ENCODE measurements at places on chromosomes 3 and 15. TPM values are rescaled to one million over a fixed set of nuclear protein-coding genes. Genes with fewer than 3 reads are reported as not detected.
A peak's percentile ranks its signal among the peaks of the same experiment; 100 is the strongest.

Gene VGLL3
- 11.4 TPM for polyA plus RNA-seq

DNA sequence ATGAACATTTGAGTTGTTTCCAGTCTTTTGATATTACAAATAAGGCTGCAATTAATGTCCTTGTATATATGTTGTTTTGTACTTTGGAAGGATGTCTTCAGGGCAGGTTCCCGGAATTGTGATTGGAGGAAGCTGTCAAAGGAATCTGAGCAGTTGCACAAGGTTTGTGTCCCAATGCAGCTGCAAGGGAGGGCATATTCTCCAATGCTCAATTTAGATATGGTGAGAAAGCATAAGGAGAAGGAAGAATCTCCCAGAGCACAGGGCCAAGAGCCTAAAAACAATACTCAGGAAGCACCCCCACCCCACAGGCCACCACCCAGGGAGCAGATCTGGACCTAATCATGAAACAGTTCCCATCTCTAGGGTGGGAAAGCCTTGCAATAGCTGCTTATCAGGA, 228.0 kb upstream of the LRRFIP2 start:
- DNase-seq = no peak
- no peaks in the 10 kb centered on the region for H3K4me1 ChIP-seq
- peaks cover 2% of the 10 kb centered on the region for H3K36me3 ChIP-seq
- no peak overlapping the region for H3K27ac ChIP-seq
- no peaks in the 10 kb centered on the region for H3K27me3 ChIP-seq
- no peak overlapping the region for H3K4me3 ChIP-seq

Gene GP5
- polyA plus RNA-seq = 0.18 TPM

DNA sequence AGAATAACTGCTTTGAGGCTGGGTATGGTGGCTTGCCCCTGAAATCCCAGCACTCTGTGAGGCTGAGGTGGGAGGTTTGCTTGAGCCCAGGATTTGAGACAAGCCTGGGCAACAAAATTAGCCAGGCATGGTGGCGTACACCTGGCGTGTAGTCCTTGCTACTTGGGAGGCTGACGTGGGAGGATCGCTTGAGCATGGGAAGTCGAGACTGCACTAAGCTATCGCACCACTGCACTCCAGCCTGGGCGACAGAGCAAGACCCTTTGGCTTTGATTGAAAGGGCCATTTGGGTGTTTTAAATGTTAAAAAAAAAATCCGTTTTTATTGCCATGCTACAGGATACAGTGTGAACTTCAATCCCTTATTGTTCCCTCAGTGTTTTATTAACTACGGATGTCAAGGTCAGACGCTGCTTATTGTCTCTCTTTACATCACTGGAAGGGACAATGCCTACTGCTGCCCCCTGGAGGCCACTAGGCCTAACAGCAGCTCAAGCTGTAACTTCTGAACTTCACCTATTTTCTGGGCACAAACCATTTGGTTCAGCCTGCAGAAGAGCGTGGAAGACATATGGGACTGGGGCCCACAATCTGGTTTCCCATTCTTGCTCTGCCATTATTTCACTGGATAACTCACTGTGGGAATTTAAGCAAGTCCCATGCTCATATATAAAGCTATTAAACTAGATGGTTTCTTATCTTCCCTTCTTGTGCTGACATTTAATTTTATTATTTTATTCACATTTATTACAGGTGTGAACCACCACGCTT, 15.3 kb upstream of the IREB2 start:
- no peaks in the 10 kb centered on the region for H3K27me3 ChIP-seq
- no peaks in the 10 kb centered on the region for H3K36me3 ChIP-seq
- DNase-seq = peak; percentile 86
- H3K4me1 ChIP-seq = no peaks in the 10 kb centered on the region

Gene MYD88
- 51.6 TPM for polyA plus RNA-seq

Gene P3H2
- polyA plus RNA-seq = 0.27 TPM

DNA sequence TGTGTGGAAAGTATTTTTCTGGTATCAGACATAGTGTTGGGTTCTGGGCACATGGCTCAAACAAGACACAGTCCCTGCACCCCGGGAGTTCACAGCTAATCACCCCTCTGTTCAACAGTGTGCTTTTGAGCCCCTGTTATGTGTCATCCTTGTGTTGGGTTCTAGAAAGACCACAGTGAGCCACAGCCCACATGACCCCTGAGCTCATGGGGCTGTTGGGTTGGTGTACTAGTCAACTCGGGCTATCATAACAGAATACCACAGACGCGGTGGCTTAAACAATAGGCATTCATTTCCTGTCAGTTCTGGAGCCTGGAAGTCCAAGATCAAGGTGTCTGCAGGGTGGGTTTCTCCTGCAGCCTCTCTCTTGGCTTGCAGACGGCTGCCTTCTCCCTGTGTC, 100.0 kb downstream of the DNAJB8 start:
- no peaks in the 10 kb centered on the region for H3K27me3 ChIP-seq
- H3K4me3 ChIP-seq = no peak overlapping the region

DNA sequence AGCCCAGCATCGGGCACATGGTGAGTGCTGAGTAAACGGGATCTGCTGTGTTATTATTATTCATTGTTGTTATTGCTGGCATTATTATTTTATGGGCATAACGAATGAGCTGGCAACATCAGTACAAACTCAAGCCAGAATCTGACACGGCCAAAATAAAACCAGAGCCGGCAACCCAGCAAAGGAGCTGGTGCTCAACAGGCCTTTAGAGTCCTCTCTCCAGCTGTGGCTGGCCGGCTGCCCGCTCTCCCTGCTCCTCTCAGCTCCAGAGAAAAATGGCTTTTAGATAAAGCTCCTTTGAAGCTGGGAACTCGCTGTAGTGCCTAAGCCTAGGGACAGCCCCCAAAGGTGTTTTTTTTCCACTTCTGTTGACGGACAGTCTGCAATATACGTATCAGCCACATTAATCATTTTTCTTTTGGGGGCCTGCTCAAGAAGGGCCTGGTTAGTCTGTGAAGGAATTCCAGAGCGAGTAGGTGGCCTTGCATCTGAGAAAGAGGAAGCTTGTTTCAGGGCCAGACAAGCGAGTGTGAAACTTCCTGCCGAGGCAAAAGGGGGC, 193.9 kb upstream of the UBE2E1 start:
- no peaks in the 10 kb centered on the region for H3K27me3 ChIP-seq
- H3K36me3 ChIP-seq = no peaks in the 10 kb centered on the region
- H3K4me1 ChIP-seq = peaks cover 7% of the 10 kb centered on the region
- peak; percentile 17 for DNase-seq

Gene PCSK6
- polyA plus RNA-seq = 6.2 TPM

DNA sequence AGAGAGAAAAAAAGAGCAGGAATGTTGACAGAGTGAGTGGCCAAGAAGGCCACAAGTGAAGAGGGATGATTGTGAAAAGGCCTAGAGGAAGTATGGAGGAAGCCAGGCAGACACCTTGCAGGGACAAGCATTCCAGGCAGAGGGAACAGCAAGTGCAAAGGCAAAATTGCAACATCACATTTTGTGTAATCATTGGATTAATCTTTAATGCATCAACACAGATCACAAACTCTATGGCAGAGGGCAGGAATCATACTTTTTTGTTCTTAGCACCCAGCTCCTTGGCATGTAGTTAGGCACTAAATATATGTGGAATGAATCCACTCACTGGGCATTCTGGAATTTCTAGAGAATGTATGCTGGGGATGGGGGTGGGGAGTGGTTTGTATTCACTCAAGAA, 312.1 kb upstream of the PROK2 start:
- no peak for DNase-seq
- no peak overlapping the region for H3K4me3 ChIP-seq
- no peak overlapping the region for H3K27ac ChIP-seq
- H3K27me3 ChIP-seq = peaks cover 41% of the 10 kb centered on the region
- H3K4me1 ChIP-seq = peaks cover 18% of the 10 kb centered on the region

DNA sequence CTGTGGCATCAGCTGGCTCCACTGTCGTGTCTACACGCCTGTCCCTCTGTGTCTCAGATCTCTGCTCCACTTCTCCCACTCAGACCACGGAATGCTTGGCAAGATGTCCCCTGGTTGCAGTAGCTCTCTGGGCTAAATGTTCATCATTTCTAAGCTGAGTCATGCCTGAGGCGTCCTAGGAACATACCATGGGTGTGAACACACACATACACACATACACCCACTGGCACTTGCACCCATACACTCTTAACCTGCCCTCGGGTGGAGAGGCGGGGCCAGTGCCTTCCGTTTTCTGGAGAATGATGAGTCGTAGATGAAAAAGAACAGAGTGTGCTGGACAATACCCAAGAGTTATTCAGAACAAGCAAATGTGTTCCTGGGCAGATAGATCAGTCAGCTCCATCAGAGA, 72.4 kb downstream of the SENP2 start:
- H3K27ac ChIP-seq = no peak overlapping the region

DNA sequence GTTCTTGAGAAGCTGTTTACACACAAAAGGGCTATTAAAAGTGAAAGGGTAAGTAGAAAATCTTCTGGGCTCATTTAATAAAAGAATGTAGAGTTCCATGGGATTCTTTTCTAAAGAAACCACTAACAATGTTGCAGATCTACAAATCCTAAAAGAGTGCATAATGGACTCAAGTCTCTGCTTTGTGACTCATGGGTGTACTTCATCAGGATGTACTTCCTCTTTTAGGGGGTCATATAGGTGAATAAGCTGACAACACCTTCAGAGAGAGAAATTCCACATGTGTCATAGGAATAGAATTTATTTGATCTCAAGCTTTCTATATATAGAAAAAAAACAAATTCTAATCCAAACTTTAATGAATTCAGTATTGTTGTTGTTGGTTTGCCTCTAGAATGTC, 355.5 kb downstream of the TIGIT start:
- H3K4me1 ChIP-seq = no peaks in the 10 kb centered on the region
- no peak overlapping the region for H3K4me3 ChIP-seq
- H3K27me3 ChIP-seq = no peaks in the 10 kb centered on the region
- no peaks in the 10 kb centered on the region for H3K36me3 ChIP-seq

Gene MAPKAPK3
- polyA plus RNA-seq = 28.2 TPM

- H3K27ac ChIP-seq = no peak overlapping the region
- H3K4me1 ChIP-seq = no peaks in the 10 kb centered on the region
- H3K4me3 ChIP-seq = no peak overlapping the region
- peaks cover 14% of the 10 kb centered on the region for H3K36me3 ChIP-seq
Measured at GRCh38 chr3:20141851-20142250, 44.2 kb downstream of the SGO1 start.

DNA sequence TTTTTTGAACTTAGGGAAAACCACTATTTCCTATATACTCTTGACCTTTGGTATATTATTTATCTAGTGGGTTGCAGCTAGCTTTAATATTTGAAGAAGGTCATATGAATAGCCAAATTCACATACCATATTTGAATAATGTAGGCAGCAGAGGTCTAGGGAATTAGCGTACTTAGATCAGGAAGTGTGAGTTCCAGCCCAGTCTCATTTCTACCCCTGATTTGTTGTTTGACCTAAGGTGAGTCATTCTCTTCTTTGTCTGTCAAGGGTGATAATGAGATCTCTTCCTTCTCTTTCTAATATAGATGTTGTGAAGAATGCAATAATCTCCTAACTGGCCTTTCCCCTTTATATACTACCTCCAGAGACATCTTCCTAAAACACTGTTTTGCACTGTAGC, 36.6 kb upstream of the ZPLD1 start:
- H3K27ac ChIP-seq = no peak overlapping the region
- no peaks in the 10 kb centered on the region for H3K4me1 ChIP-seq
- H3K4me3 ChIP-seq = no peak overlapping the region
- DNase-seq = no peak

- no peaks in the 10 kb centered on the region for H3K36me3 ChIP-seq
- H3K4me1 ChIP-seq = no peaks in the 10 kb centered on the region
- no peaks in the 10 kb centered on the region for H3K27me3 ChIP-seq
- no peak overlapping the region for H3K4me3 ChIP-seq
- H3K27ac ChIP-seq = no peak overlapping the region
Measured at GRCh38 chr3:168424059-168424734, 328.5 kb upstream of the GOLIM4 start.

Gene EFHB
- polyA plus RNA-seq = not detected

Gene GMNC
- not detected for polyA plus RNA-seq

DNA sequence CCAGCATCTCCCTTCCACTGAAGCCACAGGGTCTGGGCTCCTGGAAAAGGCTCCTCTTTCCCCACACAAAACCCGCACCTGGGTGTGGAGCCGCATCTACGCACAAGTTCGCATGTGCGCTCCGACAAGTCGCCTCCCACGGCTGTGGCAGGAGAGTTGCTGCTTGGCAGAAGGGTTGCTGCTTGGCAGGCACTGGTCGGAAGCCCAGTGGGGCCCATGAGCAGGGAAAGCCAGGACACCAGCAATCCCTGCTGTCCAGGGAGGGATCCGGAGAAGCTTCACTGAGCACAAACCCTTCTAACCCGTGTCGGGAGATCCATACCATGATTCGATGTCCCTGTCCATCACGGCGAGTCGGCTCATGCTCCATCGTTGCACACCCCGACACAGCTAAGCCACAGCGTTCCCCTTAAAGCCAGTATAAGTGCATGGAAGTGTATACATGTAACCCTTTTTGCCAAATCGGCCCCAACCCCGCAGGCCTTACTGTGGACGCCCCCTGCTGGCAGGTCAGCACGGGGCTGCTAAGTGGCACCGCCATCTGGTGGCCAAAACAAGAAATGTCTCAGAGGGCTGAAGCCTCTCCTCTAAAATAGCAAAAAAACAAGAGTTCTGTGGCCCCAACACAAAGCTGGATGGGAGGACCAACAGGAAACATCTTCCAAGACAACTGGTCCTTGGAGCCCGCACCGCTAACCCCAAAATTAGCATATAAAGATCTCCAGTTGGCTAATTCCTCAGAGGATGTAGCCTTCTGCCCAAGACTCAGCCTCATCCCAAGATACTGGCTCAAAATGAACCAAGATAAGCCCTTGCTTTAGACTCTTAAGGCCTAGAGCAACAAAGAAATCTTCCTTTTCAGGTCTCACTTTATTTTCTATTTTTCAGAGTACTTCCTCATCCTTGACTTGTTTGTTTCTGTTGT, 8.3 kb downstream of the ANKRD63 start:
- H3K4me1 ChIP-seq = no peaks in the 10 kb centered on the region
- no peaks in the 10 kb centered on the region for H3K27me3 ChIP-seq

DNA sequence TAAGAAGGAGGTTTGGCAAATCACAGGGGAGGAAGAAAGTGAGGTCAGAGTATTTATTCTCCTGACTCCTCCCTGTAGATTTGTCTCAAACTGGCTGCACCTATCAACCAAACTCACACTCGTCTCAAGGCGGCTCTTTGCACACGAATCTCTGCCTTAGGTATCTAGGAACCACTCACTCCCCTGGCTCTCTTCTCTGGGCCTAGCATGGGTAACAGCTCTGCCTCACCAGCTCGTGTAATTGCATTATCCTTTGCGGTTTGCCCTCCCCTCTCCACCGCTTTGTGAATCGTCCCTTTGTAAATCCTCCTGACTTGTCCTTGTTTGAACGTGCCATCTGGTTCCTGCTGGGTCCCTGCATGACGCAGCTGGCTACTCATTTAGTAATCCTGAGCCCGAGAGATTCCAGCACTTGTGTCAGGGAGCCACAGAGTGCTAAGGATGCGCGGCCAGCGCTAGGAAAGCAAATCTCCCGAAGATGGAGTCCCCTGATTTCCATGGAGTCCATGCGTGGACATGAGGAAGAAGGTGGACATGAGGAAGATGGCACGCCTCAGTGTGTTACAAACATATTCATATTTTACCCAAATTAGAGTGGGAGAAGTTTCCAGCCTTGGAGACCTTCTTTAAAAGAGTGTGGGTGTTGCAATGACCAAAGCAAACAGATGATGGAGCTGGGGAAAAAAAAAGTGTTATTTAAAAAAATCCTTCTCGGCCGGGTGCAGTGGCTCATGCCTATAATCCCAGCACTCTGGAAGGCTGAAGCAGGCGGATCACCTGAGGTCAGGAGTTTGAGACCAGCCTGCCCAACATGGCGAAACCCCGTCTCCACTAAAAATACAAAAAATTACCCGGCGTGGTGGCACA, 26.7 kb downstream of the NRROS start:
- no peaks in the 10 kb centered on the region for H3K27me3 ChIP-seq
- H3K4me3 ChIP-seq = no peak overlapping the region
